ENCODE measurements at places on chromosomes 4 and X.
A peak's percentile ranks its signal among the peaks of the same experiment; 100 is the strongest.

DNA sequence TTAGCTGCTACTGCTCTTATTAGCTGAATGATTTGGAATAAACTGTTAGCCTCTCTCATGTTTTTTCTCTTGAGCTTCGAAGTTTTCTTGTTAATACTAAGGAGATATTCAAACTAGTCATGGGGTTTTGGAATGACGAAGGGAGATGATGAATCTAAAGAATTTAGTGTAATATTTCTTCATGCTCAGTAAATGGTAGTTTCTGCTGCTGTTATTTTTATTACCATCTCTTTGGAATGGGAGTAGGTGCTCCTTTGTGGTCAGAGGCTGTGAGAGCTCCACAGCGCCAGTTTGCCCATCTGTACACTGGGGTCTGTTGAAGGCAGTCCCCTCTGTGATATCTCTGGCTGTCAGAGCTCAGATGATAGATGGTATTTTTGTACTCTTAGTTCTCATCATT lies 33.7 kb downstream of the HTT start:
- no peak for DNase-seq

- DNase-seq, result no peak
These were observed 259.1 kb upstream of the NOCT start for GRCh38 chr4:138756519-138756918.

DNA sequence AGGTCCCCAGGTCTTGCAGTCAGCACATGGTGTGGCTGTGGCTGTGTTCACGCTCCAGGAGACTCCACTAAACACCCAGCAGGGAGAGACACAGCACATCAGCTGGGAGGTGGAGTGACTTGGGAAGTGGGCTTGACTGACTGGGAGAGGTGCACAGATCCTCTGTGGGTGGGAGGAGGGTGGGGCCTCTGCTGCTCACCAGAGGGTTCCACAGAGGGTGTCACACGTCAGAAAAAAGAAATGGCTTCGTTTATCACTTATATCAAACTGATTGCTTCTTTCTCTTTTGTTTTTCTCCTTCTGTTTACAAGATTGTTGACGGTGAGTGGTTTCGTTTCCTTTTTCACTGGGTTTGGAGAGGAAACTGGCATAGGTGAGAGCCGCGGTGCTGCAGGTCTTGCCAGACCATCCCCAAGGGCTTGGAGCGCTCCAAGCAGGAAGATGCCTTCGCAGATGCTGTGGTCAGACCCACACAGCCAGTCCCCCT lies 24.8 kb upstream of the FAM193A start:
- no peak for DNase-seq

DNA sequence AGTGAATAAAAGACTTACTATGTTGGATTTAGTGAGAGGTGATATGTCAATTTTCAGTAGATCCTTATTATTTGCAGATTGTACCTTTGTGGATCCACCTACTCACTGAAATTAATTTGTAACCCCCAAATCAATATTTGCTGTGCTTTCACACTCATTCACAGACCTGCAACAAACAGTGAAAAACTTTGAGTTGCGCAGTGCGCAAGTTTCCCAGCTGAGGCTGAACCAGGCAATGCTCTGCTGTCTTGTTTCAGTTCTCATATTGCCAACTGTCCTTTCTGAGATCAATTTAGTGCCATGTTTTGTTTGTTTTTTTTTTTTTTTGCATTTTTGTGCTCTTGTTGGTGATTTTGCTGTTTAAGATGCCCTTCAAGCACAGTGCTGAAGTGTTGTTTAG lies 40.8 kb upstream of the LEF1 start:
- no peak for DNase-seq

GRCh38 chr4:76459291-76459723 lies 24.3 kb downstream of the SHROOM3 start:
- DNase-seq, result no peak

DNA sequence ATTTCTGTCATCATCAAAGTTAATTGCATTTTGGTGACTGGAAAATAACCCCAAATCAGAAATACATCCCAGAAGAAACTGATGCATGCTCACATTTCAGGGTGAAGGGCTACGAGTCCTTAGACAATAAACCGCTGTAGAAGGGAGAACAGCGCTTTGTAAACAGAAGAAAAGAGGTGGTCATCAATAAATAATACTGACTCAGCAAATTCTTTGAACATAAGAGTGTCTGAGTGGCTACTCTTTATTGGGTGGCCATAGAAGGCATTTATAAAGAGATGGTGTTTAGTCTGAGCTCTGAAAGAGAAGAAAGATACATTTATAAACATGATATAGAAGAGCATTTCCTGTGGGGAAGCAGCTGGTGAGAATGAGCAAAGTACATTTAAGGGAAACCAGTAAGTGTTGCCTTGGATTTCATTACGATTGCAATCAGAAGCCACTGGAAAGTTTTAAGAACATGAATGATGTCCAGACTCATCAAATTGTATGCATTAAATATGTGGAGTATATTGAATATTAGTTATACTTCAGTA lies 246.9 kb upstream of the GIMD1 start:
- no peak for DNase-seq

- DNase-seq, result no peak
These were observed 62.2 kb upstream of the FAM241A start for GRCh38 chr4:112082954-112083586.

DNA sequence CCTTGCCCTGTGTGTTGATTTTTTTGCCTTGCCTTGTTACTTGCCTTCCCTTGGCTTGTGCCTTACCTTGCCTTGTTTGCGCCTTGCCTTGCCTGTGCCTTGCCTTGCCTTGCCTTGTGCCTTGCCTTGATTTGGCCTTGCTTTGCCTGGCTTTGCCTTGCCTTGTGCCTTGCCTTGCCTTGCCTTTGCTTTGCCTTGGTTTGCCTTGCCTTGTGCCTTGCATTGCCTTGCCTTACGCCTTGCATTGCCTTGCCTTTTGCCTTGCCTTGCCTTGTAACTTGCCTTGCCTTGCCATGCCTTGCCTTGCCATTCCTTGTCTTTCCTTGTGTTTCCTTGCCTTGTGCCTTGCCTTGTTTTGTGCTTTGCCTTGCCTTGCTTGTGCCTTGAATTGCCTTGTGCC lies 94.6 kb downstream of the TAB3 start:
- no peak for DNase-seq

DNA sequence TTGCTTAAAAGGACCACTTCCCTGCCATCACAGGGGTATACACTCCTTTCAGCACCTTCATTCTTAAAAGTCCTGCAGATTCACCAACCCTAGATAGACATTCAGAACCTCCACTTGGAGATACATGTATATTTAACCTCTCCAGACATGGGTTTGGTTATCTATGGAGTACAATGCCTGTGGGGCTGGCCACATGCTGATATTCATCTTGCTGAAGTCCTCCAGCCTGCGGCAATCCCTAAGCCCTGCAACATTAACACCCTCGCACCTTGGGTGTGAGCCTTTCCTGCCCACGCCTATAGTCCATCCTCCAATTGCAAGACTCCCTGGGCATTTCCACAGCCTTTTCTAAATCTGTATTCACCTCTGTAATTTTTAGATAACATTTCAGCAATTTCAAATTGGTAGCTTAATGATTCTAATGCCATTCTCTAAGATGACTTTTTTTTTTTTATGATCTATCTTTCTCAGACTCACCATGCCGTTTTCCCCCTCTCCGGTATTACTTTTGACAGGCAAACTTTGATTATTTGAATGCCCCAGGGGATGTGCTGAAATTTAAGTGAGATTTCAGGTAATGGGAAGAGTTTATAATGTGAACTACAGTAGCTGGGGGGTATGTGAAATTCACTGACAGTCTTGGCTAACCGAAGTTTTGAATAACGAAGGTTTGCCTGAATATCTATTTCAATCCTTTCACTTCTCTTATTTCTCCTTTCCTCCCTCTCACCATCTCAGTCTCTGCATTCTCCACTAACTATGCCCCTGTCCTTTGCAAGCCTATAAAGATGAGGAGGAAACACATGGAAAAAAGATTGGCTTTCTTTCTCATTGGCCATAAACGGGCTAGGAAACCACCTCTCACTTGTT lies 24.1 kb downstream of the CCDC149 start:
- no peak for DNase-seq

DNA sequence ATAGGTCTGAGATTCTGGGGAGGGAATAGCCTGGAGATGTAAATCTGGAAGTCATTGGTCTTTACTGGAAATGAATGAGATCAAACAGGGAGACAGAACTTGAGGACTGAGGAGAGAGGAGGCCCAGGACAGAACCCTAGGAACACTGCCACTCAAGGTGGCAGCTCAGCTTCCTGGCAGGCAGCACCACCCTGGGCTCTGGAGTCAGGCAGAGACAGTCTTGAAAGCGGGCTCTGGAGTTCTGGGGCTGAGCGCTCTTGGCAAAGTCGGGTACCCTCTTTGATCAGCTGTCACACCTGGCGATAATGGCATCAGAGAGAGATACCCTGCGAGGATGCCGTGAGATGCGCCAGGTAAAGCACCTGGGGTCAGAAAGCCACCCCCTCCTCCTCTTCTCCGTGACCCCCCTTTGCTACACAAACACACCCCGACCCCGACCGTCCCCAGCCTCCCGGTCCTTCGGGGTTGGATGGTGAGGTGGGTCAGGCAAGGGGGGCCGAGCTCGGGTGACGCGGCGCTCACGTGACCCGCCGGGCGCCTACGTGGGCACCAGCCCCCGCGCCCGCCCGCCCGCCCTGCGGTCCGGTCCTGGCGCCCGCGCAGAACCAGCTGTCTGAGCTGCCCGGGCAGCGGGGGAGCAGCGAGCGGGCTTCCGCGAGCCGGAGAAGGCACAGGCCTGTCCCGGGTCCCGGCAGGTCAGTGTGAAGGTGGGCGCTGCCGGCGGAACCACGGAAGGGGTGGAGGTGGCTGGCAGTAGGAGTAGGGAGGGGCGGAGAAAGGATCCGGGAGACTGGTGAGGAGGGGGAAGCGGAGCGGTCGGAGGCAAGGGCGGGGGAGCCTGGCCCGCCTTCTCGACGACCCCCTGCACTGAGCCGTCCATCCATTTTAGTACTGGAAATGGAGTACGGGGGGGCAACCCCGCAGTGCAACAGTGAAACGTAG lies at the start of gene TCEAL3:
Gene TCEAL3 (plus strand): TSS at position 600 of the 942 bp plus-strand sequence. CDS start 1,102 bp downstream, outside the sequence.
- peak; percentile 42 for DNase-seq

GRCh38 chr4:24912252-24913118 lies at the start of gene CCDC149:
Gene CCDC149, minus strand, starts transcription at chr4:24913042. Its CDS starts 178 bp downstream, at chr4:24912864.
- DNase-seq, result peak; percentile 8

DNA sequence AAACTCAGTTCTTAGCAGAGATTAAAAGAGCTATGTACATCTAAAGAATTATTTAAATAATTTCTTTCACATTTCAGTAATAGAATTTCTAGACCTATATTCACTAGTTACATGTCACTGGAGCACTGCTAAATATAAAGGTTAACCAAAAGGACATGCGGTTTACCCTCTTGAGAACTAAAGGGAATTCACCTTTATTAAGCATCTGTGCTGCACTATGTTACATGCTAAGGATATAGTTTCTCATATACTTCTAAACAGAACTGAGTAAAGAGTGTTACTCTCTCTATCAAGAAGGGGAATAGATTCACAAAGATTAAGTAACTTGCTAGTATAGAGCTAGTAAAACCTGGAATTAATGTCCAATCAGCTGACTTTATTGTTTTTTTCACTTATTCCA lies 7.6 kb downstream of the SPIN3 start:
- DNase-seq, result no peak

DNA sequence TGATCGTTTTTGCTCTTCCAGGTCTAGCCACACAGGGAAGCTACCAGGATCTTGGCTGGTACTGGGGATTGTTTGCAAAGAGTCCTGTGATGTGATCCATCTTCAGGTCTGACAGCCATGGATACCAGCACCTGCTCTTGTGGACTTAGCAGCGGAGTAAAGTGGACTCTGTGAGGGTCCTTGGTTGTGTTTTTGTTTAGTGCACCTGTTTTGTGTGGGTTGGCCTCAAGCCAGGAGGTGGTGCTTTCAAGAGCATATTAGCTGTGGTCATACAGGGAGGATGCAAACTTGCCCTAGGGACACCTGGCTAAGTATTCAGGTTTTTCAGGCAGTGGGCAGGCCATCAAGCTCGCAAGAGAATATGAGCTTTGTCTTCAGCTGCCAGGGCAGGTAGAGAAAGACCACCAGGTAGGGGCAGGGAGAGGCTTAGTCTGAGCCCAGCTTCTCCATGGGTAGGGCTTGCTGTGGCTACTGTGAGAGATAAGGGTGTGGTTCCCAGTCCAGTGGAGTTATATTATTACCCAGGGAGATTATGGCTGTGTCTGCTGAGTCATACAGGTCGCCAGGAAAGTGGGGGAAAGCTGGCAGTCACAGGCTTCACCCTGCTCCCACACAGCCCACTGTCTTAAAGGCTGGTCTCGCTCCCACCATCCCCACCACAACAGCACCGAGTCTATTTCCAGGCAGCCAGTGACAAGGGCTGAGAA lies 293.7 kb downstream of the PCDH18 start:
- no peak for DNase-seq

GRCh38 chrX:14670819-14671218 lies 141.5 kb downstream of the GLRA2 start:
- DNase-seq, result no peak

- no peak for DNase-seq
These were observed 57.3 kb upstream of the STIM2 start for GRCh38 chr4:26803211-26803861.

- DNase-seq, result no peak
These were observed 20.4 kb downstream of the NUP54 start for GRCh38 chr4:76127754-76128153.

- peak; percentile 71 for DNase-seq
These were observed 8.3 kb upstream of the BCOR start for GRCh38 chrX:40105835-40106675.

DNA sequence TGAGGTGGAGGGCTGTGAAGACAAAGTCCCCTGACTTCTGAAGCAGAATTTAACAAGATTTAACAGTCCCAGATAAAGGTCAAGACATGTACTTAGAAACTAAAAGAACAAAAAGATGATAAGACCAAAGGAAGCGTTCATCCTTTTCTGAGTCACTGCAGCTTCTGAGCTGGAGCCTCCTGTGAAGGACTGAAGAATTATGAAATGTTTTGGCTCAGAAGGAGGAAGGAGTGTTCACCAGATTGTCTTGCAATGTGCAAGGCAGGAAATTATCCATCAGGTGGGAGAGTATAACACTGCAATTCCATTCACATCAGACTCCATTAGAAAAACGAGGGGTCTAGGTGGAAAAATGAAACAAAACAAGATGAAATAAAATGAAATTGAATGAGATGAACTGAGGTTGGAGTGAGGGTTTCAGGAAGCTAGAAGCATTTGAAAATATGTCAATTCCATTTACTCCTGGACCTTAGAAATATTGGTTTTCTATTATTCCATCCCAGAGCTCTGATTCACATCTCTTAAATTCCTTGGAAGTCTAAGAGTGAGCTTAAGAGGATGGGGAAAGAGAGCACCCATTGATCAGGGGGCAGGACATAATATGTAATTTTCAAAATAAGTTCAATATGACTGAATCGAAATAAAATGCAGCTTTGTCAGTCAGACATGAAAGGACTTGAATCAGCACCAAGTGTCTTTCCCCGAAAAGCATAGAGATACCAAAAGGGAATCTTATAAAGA lies 186.1 kb upstream of the LNX1 start:
- DNase-seq, result no peak

DNA sequence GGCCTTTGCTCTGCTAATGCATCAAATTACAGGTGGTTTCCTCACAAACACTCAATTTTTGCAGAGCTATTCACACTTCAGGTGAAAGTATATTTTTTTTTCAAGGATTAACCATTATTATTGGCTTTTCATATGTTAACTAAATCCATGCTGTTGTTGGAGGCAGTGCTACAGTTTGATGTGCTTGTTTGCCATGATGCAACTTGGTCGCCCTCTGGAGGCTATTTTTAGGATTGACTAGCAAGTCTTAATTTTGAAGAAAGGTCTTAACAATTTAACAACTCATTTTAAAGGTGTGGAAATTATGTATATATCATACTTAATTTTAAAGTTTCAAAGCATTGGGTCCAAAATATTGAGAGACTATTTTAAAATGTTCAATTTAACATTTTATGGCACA lies 168.8 kb upstream of the FAM47A start:
- DNase-seq, result no peak
